ENCODE measurements at places on chromosomes 16 and 17.

GRCh38 chr16:61590577-61590976 is 445.7 kb downstream of the CDH8 start:
- DNase-seq, result no peak

- peak; percentile 90 for DNase-seq
Measured at GRCh38 chr16:88650749-88651275, at the start of gene CYBA. Gene CYBA (minus strand): TSS chr16:88651053. CDS start chr16:88651013, 40 bp downstream.

GRCh38 chr17:80446645-80447405 is 29.6 kb downstream of the NPTX1 start:
- DNase-seq, result peak; percentile 75

DNA sequence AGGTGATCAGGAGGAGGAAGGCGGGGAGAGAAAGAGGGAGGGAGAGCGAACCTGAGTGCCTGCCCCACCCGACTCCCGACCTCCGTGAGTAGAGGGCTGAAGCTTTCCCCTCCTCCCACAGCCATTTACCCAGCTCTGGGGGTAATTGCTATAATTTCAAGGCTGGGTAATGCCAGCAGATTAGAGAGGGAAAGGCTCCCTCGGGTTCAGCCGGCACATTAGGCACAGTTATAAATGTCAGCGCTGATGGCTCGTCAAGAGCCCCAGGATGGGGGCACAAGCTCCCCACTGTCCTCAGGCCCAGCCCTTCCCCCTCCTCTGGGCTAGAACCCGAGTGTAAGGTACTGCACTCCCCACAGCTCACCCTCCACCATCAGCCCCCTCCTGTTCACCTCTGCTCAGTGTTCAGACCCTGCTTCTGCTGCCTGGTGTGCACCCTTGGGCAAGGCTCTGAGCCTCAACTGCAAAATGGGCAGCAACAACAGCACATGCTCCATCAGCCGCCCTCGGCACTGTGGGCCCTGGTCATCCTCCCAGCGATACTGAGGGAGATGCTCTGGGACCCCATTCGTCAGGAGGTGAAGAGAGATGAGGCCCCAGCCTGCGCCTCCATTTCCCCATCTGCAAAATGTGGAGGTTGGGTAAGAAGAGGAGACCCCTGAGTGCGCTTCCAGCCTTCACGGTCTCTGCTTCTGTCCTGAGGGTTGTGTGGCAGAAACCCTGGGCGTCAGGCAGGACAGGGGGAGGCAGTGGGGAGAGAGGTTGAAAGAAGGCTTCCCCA is 77.2 kb downstream of the NT5M start:
- no peak for DNase-seq

GRCh38 chr17:44310609-44311376 is 2.4 kb downstream of the RUNDC3A start:
- DNase-seq, result no peak

GRCh38 chr17:13727441-13728171 is 125.9 kb upstream of the HS3ST3A1 start:
- no peak for DNase-seq

GRCh38 chr16:87012954-87013938 is 303.9 kb downstream of the C16orf95 start:
- DNase-seq, result no peak
